ENCODE measurements at places on chromosomes 1 and 21. TPM values are rescaled to one million over a fixed set of nuclear protein-coding genes. Genes with fewer than 3 reads are reported as not detected.

The RXRG gene
- total RNA-seq, result not detected

The ANKRD65 gene
- total RNA-seq, result 0.54 TPM

The TNNT2 gene
- not detected for total RNA-seq

The C4BPB gene
- total RNA-seq, result under 0.01 TPM

The REN gene
- 8.3 TPM for total RNA-seq

The EPHB2 gene
- total RNA-seq, result under 0.01 TPM

The TP73 gene
- total RNA-seq, result under 0.01 TPM

The TFF3 gene
- not detected for total RNA-seq

The SDCCAG8 gene
- total RNA-seq, result 26.1 TPM

The BEST4 gene
- 0.27 TPM for total RNA-seq

The PARP1 gene
- 292 TPM for total RNA-seq

The VWA5B1 gene
- under 0.01 TPM for total RNA-seq

DNA sequence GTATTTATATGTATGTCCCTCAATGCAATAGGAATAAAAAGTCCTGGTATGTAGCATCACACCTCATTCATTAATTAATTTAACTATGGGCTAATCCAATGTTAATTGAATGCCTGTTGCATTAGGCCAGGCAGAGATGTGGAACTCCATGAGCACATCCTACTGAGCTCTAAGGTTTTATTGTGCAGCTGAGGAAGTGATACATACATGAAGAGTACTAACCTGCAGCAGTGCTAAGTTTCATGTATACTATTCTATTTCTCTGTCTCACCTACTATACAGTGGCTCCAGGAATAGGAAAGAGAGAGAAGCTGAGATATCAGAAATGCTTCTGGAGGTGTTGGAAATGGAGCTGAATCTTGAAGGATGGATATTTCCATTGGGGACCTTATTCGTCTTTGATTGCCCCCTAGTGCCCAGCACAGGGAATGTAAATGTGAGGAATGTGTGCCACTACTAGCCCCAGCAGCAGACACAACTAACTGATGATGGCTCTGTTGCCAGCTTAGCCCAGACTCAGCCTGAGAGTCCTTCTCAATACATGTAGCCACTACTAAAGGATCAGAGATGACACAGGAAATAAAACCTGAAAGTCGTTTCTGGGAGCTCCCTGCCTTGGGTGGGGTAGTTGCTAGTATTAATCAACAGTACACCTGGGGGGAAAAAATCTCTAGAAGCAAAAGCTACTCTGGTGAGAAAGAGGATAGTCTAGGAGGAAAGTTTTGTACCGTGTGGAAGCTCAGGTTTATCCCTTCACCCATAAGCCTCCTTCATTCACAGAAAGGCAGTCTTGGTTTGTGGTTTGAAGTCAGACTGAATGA lies 173.3 kb upstream of the FOXD3 start:
- DNase-seq, result peak; percentile 15

DNA sequence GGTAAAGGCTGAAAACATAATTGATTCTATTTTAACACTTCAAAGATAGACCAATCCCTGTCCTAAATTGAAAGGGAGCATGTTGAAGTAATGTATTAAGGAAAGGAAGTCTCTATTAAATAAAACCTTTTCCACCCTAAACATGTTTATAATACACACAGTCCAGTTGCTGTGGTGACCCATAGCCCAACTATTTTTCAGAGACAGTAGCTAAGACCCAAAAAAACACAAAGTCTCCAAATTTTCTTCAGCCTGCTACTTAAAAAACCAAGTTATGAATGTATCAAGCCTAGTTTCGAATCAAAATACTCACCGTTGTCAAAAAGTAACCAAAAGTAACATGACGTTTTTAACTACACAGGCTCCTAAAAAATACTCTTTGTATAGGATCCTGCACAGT lies 1.6 kb downstream of the ELK4 start:
- no peak for DNase-seq

DNA sequence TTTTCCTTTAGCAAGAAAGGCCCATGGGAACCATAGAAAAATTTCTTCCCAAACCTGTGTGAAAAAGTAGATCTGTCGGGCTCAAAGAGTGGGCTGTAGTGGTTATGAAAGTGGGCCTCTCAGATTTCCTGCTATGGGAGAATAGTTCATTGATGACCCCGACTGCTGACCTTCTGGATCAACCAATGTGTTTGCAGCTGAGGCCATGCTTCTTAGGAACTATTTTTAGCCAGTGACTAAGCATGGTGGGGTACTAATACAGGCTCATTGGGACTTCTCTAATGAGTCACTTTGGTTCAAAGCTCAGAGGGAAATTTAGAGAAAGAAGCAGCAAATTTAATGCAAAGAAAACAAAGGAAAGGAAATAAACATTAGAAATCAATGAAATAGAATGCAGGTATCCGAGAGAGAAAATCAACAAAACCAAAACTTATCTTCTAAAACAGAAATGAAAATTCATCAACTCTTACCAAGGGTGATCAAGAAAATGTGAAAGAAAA lies 12.6 kb upstream of the PSMA5 start:
- no peak for DNase-seq

- no peak for DNase-seq
These were observed 161.2 kb downstream of the NTMT2 start for GRCh38 chr1:170306948-170307347.

DNA sequence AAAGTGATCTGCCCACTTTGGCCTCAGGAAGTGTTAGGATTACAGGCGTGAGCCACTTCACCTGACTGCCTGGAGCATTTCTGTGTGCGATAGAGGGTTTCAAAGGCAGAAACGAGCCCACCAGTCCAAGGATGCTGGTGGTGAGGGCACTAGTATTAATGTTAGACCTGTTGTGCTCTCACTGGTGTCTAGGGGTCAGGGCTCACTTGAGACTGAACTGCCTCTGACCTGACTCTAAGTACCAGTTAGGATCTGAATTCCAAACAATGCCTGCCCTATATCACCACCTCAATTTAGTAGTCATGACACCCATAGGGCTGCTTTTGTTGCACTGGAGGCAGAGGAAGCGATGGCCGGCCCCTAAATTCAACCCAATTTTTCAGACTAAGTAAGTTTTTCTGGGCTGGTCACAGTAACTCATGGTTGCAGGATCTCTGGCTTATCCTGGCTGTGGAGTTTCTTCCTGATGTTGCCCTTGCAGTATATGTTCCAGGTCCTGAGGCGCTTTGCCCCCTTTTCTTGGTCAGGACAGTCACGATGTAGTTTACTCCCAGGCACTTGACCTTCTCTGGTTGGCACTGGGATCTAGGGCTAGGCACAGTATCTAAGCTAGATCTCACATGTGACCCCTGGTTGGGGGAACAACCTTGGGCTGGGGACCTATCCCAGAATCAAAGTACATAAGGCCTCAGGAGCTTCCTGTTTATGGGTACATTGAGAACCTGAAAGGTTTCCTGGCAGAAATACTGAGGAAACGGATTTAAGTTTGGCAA lies 4.5 kb downstream of the CCDC17 start:
- no peak for DNase-seq

DNA sequence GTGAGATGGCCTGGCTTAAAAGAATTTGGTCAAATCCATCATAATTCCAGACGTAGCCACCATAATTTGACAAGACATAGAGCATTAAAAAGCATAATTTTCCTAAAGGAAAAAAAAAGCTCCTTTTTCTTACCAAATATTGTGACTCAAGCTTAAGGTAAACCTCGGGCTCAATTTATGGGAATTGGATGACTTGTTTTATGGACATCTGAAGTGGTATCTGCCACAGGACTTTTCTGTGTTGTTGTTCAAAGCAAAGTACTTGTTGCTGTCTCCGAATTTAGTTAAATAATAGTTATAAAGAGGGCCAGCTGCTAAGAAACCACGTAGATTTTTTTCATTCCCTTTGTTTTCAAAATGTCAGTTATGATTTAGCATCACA lies 1.1 kb downstream of the MPZL1 start:
- DNase-seq, result no peak

GRCh38 chr1:220410611-220411010 lies 117.3 kb upstream of the MARK1 start:
- no peak for DNase-seq

DNA sequence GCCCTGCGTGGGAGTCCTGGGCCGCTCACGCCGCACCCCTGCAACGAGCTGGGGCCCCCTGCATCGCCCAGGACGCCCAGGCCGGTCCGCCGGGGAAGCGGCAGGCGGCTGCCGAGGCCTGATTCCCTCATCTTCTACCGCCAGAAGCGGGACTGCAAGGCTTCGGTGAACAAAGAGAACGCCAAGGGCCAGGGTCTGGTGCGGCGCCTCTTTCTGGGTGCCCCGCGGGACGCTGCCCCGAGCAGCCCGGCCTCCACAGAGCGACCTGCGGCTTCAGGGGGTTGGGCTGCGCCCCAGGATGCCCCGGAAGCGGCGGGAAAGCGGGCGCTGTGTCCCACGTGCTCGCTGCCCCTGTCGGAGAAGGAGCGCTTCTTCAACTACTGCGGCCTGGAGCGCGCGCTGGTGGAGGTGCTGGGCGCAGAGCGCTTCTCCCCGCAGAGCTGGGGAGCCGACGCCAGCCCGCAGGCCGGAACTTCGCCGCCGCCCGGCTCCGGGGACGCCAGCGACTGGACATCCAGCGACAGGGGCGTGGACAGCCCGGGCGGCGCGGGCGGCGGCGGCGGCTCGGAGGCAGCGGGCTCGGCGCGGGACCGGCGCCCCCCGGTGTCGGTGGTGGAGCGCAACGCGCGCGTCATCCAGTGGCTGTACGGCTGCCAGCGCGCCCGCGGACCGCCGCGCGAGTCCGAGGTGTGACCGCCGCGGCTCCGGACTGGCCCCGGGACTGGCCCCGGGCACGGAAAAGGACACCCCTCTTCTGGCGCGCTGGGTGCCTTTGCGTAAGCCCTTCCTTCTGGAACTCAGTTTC lies 2.7 kb downstream of the FAM110D start:
- no peak for DNase-seq

DNA sequence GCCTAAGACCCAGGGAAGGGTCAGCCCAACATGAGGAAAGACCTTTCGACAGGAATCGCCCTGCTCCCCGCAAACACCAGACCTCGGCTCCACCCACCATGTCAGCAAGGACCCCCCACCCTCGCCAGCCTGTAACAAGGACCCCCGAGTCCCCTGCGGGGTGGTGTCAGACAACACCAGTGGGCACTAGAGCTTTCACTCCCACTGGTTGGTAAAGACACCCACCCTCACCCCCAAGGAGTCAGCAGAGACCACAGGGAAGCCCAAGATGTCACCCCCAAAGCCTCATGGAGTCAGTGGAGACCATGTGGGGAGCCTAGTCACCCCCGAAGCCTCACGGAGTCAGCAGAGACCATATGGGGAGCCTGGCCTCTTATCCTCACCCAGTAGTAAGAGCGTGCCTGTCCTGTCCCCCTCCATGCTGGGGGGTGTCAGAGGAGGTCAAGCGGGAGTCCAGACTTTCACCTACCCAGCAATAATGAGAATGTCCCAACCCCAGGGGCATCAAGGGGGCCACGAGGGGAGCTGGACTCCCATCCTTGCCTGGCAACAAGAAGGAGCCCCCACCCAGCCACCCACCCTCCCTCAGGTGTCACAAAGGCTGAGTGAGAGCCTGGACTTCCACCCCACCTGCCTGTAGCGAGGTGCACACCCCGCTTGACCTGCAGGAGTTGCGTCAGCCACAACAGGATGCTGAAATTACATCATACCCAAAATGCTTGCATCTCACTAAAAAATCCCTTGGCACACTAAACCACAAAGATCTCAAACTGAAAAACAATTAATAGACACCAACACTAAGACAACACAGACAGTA lies 24.8 kb downstream of the SLC19A1 start:
- DNase-seq, result no peak

- DNase-seq, result no peak
These were observed 72.3 kb downstream of the MPZL1 start for GRCh38 chr1:167794043-167794442.

DNA sequence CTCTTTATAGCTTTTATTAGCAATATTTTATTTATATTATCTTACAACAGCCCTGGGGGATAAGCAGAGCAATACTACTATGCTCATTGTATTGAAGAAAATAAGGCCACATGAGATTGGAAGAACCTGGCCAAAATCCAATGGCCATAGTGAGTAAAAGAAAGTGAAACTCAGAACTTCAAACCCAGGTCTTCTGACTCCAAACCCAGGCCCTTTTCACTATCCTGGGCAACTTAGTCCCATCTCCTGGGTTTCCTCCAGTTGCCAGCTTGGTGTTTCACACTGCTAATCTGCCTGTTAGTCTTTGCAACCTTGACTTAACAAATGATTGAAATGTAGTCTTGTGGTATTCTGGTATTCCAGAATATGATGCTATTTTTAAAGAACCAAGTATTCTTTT lies 22.4 kb upstream of the EXO1 start:
- DNase-seq, result no peak

DNA sequence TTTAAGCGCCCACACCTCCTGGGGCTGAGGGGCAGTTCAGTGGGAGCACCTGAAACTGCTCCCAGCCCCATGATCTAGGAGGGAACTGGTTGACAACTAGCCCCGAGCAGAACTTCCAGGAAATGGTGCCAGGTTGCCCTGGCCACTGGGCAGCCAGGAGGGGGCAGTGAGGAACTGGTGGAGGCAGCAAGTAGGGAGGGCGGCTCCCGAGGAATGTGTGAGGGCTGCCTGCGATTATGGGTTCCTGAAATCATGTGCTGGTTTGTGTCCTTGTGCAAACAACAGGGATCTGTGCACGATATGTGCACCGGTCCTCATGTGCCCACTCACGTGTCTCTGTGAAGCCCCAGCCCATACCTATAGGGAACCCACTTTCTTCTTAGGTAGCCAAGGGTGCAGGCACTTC lies 9.9 kb downstream of the GPR3 start:
- DNase-seq, result no peak

DNA sequence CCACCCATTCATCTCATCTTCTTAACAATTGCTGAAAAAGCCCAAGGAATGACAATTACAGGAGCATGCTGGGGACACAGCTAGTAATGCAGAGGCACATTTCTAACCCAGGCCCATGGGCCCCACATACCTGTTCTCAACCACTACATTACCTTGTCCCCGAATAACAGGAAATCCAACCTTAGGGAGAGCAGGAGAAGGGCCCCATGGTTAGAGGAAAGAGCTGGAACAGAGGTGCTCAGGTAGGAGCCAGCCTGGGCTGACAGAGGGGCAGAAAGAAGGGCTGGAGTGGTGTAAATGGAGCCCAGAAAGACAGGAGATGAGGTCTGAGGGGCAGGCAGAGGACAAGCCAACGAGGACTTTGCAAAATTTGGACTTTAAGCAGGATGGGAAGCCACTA lies 11.4 kb upstream of the S100A8 start:
- DNase-seq, result no peak

GRCh38 chr1:243738020-243738419 lies 112.0 kb downstream of the AKT3 start:
- no peak for DNase-seq

DNA sequence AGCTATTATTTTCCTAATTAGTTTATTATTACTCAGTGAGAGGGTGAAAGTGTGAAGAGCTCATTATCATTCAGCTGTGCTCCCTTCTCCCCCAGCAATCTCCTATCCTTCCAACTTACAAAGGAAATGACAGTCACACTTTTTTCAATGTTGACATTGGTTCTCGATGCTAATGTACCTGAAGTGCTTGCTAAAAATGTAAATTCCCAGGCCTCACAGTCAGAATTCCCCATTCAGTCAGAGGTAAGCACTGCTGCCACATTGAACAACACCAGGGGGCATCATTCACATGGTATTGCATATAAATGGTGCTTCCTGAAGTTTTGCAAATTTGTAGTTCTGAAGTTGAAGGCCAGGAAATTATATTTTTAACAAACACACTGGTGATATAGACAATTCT lies 132.7 kb upstream of the FOXD3 start:
- no peak for DNase-seq

GRCh38 chr1:181490740-181491712 lies 7.7 kb downstream of the CACNA1E start:
- no peak for DNase-seq
